Hippocampal formation (tissue), 2 donors: ENCODE measurements at places on chromosomes 2 and 18.
A peak's percentile ranks its signal among the peaks of the same experiment; 100 is the strongest.

GRCh38 chr2:238699307-238700116, 148.4 kb upstream of the TWIST2 start:
- DNase-seq: no peak

- no peak for DNase-seq
These were observed 10.7 kb downstream of the ARHGAP15 start for GRCh38 chr2:143139835-143140393.

- peak; percentile 57 for DNase-seq
These were observed 10.8 kb upstream of the NAB1 start for GRCh38 chr2:190637903-190638618.

- no peak for DNase-seq
These were observed 6.3 kb downstream of the MYOM1 start for GRCh38 chr18:3213300-3214059.

- no peak for DNase-seq
These were observed 49.9 kb upstream of the CALCRL start for GRCh38 chr2:187497858-187498463.

DNA sequence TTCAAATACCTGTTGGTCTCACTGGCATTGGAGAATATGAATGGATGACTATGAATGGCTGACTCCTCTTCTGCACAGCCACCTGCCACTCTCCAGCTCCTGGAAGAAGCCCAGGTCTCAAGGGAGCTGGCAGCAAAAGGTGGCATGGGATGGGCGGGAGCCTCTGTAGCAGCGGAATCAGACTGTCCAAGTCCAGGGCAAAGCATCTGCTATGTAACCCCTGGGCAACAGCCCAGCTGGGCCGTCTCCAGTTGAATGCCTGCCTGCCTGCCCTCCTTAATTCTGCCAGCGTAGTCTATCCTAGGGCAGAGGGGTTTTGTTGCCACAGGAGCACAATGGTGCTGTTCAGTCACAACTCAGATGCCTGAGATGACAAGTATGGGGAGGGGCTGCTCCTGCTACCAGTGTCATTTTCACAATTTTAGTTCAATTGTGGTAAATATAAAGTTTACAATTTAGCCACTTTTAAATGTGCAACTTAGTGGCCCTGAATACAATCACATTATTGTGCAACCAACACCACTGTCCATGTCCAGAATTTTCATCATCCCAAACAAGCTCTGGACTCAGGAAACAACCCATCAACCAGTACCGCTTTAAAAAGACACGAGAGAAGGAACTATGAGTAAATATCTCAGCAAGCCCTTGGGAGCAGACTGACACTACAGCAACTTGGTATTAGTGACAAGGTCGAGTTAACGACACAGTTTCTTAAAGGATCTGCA, 115.2 kb downstream of the MYO5B start:
- peak; percentile 42 for DNase-seq

GRCh38 chr2:169080250-169081069, 11.1 kb downstream of the DHRS9 start:
- DNase-seq: no peak

- DNase-seq: peak; percentile 38
These were observed 24.8 kb upstream of the RPE start for GRCh38 chr2:209977386-209978239.

DNA sequence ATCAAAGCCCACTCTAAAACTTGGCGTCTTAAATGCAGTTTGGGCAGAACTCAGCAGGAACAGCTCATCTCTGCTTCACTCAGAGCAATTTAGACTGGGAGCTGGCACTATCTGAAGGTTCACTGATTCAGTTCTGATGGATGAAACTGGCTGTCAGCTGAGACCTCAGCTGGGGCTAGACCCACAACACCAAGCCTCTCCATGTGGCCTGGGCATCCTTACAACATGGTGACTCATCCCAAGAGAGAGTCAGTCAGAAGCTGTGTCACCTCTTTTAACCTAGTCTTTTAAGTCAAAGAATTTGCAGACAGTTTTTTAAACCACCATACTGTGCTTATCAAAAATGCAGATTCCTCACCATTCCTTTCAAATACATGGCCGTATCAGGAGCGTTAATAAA, 62.6 kb upstream of the ZNF397 start:
- DNase-seq: no peak

GRCh38 chr2:10954416-10954815, 42.7 kb downstream of the KCNF1 start:
- DNase-seq: no peak

GRCh38 chr2:235114286-235114685, 162.5 kb downstream of the SH3BP4 start:
- DNase-seq: no peak

DNA sequence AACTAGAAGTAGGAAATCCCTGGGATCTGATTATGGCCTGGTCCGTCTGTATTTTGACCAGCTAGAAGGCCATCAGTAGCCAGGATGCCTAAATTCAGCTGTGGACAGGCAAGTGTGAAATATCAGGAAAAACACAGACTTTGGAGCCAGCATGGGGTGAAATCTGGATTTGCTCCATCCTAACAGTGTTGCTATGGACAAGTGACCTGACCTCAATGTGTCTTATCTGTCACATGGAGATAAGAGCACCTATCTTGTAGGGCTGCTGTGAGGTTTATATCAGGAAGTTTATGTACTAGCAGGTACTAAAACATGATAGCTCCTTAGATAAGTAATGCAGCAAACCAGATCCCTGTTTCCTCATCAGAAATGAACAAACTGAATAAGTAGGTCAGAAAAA, 460.4 kb downstream of the STK39 start:
- no peak for DNase-seq

- DNase-seq: no peak
These were observed 25.7 kb downstream of the TGOLN2 start for GRCh38 chr2:85302121-85302520.

DNA sequence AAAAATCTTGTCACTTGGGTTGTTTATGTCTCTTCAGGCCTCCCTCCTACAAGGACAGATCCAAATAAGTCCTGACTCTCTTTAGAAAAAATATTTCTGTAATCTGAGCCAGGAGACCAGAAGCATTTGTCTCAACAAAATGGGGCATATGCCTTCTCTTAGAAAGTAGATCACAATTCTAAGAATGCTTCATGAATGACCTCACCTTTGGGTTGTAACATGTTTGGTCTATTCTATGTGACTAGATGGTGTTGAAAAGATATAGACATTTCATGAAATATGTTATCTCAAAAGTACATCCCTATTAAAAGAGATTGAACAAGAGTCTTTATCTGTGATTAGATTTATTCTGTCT, 159.0 kb upstream of the SETBP1 start:
- no peak for DNase-seq

DNA sequence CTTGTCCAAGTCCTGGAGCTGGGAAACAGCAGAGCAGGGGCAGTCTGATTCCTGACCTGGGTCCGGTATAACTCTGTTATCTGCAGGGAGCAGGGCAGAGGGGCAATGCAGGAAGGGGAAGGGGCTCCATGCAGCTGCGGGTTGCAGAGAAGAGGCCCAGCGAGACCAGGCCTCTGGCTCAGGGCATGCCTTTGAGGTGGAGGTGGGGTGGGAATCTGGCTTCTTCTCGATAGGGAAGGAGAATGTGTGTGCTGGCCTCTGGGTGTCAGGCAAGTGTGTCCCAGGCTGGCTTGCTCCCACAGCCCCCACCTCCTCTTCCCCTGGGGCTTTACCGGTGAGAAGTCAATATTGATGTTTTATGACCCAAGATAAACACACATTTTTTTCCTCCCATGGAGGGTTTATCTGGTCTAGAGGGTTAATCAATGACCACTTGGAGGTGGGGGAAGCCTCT, 187.1 kb upstream of the HAAO start:
- no peak for DNase-seq

- no peak for DNase-seq
These were observed 54.5 kb downstream of the PLEKHM3 start for GRCh38 chr2:207970826-207971180.

DNA sequence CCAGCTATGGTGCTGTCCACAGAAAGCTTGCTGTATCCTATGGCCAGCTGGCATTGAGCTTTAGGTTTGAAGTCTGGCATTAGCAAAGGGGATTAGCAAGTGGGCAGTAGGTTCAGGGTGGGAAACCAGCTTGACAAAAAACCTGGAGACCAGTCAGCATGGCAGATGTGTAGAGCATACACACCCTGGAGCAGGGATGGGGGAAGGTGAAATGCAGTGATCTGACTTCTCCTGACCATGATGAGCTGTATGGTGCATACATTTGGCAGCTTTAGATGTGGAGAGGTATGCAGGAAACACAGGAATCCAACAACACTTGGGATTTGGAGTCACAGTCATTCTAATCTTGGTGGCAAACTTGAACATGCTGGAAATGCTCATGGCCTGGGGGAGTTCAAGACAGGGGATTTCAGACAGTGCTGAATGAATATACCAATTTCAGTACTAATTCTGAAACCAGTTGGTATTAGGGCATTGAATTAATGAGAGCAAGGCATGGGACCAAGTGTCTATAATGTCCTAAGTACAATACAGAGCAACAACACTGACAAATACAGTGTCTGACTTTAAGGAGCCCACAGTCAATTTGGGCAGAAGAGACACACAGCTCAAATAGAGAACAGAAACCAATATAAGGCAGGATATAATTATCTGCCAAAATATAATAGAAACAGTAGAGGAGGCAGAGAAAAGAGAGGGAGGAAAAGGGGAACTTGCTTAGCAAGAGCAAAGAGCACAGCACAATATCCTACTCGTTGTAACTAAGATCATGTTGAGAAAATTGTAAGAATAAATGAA, 11.8 kb downstream of the ARHGAP15 start:
- DNase-seq: no peak

DNA sequence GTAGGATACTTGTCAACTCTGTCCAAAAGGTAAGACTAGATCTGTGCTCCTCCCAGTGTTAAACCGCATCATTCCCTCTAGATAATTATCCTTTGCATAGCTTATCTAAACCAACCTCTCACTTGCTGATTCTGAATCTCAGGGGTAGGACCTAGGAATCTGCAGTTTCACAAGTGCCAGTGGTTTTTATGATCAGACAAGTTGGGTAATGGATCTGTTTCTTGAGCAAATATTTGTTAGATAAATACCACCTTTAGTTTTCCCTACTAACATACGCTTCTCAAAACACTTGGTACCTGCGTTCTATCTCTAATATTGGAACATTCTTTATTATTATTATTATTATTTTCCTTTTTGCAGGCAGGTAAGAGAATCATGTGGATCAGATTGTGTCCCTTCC, 439.9 kb downstream of the PTPRM start:
- no peak for DNase-seq

DNA sequence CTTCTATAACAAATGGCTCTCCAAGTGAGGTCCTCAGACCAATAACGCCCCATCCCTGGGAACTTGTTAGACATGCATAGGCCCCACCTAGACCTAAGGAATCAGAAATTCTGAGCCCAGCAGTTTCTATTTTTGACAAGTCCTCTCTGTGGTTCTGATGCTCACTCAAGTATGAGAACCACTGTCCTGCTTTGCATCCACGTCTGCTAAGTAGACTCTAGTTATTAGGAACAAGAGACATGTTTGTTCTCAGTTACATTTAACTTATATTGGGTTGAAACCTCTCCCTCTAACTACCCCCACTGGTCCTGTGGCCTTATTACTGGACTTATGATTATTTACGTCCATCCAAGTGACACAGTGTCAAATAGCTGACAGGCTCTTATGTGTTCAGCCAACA, 70.3 kb downstream of the TMEM17 start:
- DNase-seq: no peak

- DNase-seq: peak; percentile 5
These were observed 125.0 kb upstream of the CD226 start for GRCh38 chr18:70072678-70073077.

DNA sequence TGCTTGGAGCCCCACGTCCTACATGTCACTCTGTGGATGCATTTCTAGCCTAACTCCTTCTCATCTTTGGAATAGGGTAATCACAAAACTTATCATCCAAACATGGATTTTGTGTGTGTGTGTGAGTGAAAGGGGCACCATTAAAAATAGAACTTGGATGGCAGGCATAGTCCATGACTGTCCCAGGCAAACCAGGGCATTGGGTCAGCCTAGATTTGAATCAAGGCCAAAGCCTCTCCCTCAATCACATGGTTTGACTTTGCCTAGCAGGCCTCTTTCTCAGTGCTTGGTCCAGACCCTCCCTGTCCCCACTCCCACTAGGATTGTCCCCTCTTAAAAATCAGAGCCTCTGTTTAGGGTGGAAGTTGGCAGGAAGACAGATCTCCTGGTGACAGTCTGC, 67.4 kb upstream of the BCL2L11 start:
- DNase-seq: no peak

DNA sequence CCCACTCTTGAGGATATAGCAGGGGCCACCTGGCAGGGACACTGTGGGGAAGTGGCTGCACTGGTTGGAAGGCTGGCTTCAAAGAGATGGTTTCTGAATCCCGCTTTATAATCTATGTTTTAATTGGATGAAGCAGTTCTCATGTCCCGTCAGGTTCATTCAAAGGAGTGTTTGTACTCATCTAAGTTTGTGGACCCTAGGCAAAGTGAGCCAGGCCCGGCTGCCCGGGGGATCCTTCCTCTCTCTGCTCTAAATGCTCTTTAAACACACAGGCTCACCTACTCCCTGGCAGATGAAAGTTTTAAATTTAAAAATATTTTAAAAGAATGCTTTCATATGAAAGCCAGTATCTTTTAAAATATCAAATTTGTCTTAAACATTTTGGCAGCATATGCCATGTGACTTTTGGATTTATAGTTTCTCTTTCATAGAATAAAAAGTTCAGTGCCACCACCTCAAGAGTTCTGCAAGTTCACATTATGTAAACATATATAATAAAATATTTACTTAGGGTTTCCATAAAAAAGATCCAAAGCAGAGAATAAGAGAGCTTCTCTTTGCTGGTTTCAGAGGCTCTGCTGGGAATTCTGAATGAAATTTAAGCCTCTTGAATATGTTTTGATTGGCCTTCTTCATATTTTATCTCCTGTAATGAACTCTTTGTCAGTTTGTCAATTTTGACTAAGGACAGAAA, 143.5 kb upstream of the ALPP start:
- no peak for DNase-seq

- no peak for DNase-seq
These were observed 55.7 kb downstream of the SNORC start for GRCh38 chr2:232925821-232926156.

DNA sequence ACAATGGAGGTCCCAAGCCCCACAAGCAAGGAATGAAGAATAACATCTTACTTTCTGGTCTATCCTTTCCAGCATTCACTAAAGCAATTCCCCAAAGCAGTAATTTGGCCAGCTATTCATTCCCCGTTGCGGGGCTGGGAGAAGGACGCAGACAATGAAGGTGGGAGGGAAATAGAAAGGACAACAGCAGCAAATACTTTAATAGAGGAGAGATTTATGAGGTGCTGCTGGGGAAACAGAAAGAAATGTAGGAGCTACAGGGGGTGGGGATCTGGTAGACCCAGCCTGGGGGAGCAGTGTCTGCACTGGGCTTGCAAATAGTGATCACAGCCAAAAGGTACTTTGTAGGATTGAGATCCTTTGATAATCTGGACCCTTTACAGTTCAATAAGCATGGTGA, 13.9 kb upstream of the ATL2 start:
- DNase-seq: no peak
